ENCODE measurements at places on chromosomes 16 and 17.

GRCh38 chr17:75685499-75685898, 18.4 kb downstream of the SAP30BP start:
- no peak for DNase-seq

DNA sequence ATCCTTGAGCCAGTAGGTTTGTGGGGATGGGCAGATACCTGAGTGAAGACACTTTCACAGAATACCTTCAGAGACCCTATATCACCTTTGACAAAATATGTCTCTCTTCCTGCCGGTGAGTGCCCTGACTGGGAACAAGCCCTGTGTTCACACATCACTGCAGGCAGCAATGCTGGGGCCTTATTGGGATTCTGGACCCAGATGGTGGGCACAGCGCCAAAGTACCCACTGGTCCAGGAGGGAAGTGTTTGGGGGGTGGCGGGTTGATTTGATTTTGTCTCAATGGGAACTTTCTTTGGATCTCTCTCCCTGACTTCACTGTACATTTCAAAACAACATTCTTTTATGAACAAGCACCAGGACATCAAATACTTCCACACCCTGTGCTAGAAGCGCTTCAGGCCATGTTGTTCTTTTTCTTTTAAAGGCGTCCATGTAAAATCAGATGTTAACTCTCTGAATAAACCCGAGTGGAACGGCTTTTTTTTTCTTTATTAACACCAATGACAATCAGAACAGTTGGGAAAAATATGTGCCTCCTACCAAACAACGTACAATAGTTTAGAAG, 62.4 kb upstream of the AKTIP start:
- DNase-seq = no peak

DNA sequence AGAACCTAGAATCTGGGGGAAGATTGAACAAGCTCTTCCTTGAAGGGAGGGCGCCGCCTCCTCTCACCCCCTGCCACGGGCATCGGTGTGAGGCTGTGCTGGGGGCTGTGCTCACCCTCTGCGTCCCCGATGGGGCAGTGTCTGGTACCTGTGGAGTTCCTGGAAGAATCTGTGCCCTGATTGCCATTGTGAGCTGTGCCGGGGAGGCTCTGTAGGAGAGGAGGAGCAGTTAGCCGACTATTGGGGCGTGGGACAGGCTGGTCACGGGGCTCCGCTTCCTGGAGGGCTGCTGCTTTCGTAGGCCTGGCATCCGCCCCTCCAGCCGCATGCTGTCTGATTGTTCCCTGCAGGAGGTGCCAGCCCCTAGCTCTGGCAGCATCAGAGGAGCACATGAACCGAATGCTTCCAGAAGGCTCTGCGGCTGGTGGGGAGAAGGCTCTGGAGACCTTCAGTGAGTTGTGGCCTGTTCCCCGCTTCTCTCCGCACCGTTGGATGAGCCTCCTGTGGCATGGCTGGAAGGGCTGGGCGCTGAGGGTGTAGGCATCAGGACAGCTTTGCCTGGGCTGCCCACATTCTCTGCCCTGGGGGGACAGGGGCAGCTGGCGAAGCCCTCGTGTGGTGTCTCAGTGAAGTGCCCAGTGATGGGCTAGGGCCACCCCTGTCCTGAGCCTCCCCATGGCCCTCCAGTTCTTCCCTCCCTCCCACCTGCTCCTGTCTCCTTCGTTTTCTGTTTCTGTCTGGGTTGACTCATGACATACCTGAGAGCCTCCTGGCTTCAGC, 86.9 kb downstream of the SEC14L1 start:
- no peak for DNase-seq

- no peak for DNase-seq
These were observed 7.5 kb downstream of the SLC5A11 start for GRCh38 chr16:24853169-24853824.

All from activated T-cell treated with anti-CD3 and anti-CD28 coated beads for 1 hour (primary cell).